ENCODE measurements at places on chromosomes 11 and 22. TPM values are rescaled to one million over a fixed set of nuclear protein-coding genes. Genes with fewer than 3 reads are reported as not detected.

Gene KLHL35
- total RNA-seq, result 28.5 TPM

Gene PGA5
- 0.82 TPM for total RNA-seq

Gene PACS1
- total RNA-seq, result 29.3 TPM

Gene INPP5J
- 2.0 TPM for total RNA-seq

Gene MMP3
- total RNA-seq, result not detected

Gene KDM4D
- 2.0 TPM for total RNA-seq

Gene NCAM1
- 515 TPM for total RNA-seq

Gene CTSF
- 34.6 TPM for total RNA-seq

Gene ADAMTS8
- total RNA-seq, result 2.4 TPM

Gene TH
- 0.82 TPM for total RNA-seq

Gene MOV10L1
- 3.3 TPM for total RNA-seq

Gene APOBEC3G
- 0.41 TPM for total RNA-seq

Gene OR51B5
- 0.82 TPM for total RNA-seq

Gene MS4A12
- not detected for total RNA-seq

Gene CBX7
- 6.1 TPM for total RNA-seq

Gene DDX25
- total RNA-seq, result 18.8 TPM

Gene MAP6
- 64.0 TPM for total RNA-seq

Gene UBQLNL
- under 0.01 TPM for total RNA-seq

Gene PRODH
- 0.82 TPM for total RNA-seq

Gene RIC3
- total RNA-seq, result 42.4 TPM

Gene MMP27
- total RNA-seq, result not detected

Gene LGALS12
- total RNA-seq, result not detected

Gene MPPED2
- total RNA-seq, result 63.2 TPM

Gene SLC22A9
- not detected for total RNA-seq

Gene TMEM191C
- 2.4 TPM for total RNA-seq

Gene MS4A8
- 0.41 TPM for total RNA-seq

Gene GAL
- not detected for total RNA-seq

Gene UPK3A
- total RNA-seq, result not detected

Gene PANX2
- 2.0 TPM for total RNA-seq

Gene MTFP1
- total RNA-seq, result 0.41 TPM

Gene IMMP1L
- total RNA-seq, result 20.8 TPM

Gene MIOX
- total RNA-seq, result not detected

Data from frontal cortex (tissue), 4 donors.